Activated CD4-positive, alpha-beta T cell treated with anti-CD3 and anti-CD28 coated beads for 1 hour (primary cell): ENCODE measurements at places on chromosomes 1 and 21.

GRCh38 chr1:38029685-38030511 lies 16.7 kb downstream of the POU3F1 start:
- DNase-seq: no peak

DNA sequence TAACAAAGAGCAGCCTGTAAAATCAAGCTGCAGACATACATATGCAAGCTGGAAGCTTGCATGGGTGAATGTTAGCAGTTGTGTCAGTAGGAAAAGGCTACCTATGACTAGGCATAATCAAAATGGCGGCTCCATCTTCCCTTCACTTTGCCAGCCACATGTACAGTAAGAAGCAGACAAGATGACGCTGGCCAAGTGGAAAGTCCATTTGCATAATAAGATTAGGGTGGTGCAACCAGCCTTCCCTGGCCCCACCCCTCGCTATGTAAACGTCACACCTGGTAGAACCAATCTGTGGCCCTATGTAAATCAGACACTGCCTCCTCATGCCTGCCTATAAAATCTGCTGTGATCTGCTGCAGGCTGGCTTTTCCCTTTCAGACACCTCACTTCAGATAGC lies 171.9 kb upstream of the USP25 start:
- DNase-seq: no peak

DNA sequence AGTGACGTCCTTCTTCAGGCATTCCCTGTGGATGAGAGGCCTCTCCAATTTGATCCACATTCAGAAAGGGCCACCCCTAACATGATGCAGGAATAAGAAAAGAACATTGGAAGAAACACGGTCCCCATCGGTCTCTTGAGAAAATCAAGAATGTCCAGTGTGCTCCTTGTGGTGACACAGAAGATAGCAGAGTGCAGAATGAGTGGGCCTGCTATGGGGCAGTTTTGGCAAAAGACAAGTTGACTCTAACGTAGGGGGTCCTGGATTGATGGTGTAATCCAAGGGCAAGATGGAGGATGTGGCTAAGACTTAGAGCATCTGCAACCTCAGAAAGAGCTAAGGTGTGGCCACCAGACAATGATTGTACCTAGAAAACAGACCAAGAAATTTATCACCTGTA lies 45.1 kb upstream of the COP1 start:
- DNase-seq: no peak

GRCh38 chr1:1910033-1910465 lies 5.0 kb upstream of the CALML6 start:
- no peak for DNase-seq

GRCh38 chr1:237411621-237412020 lies 369.6 kb downstream of the RYR2 start:
- DNase-seq: no peak

- no peak for DNase-seq
Observed at GRCh38 chr1:161111527-161111926, 6.3 kb downstream of the PFDN2 start.

GRCh38 chr1:93763704-93764365 lies 82.2 kb upstream of the BCAR3 start:
- DNase-seq: no peak

DNA sequence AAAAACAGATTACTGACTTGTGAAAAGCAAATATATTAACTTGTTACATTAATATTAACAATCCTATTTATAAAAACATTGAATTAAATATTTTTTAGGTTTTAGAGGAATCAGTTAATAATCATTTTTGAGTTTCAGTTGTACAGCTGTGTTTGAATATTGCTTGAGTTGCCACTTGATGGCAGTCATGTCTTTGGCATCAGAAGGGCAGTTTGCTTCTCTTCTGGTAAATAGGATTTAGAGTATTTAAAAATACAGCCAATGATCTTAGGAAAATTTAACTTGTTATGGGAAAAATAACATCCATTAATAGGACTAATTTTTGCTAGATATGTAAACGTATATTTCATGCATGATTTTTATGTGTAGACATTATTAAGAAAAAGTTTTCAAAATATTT lies 234.1 kb downstream of the NCAM2 start:
- no peak for DNase-seq

DNA sequence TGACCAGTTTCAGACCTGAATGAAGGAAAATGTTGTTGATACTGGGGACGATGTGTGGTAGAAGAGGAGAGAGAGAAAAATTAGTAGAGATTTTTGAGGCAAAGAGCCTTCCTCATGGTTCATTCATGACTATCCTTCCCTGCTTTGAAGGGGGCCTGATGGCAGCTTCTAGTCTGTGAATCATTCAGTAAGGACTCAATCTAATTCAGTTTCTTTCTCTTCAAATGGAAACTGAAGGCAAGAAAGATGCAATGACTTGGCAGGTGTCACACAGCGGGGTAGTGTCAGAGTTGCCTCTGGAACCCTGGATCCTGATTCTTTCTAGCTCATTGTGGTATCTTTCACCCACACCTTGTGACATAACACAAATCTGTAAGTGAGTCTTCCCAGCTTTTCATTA lies 14.9 kb upstream of the CD5L start:
- DNase-seq: no peak

- no peak for DNase-seq
Observed at GRCh38 chr1:214259353-214259977, 21.5 kb upstream of the SMYD2 start.

DNA sequence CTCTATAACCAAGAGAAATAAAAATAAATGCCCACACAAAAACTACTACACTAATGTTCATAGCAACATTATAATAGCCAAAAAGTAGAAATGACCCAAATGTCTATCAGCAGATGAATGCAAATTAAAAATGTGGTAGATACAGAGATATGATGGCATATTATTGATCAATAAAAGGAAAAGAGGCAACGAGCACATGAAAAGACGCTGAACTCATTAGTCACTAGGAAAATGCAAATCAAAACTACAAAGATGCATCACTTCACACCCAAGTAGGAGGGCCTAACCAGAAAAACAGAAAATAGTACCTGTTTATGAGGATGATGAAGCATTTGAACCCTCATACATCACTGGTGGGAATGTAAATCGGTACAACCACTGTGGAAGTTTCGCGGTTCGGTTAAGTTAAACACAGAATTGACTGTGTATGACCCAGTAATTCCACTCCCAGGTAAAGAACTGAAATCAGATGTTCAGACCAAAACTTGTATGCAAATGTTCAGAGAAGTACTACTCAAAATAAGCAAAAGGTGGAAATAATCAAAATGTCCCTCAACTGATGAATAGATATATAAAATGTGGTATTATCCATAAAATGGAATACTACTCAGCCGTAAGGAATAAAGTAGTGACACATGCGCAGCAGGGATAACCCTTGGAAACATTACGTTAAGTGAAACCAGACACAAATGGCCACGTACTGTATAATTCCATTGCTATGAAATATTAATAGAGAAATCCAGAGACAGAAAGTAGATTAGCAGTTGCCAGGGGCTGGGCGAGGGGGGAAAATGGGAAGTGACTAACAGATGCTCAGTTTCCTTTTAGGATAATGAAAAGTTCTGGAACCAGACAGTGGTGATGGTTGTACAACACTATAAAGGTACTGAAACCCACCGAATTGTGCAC lies 3.1 kb downstream of the USP48 start:
- no peak for DNase-seq

DNA sequence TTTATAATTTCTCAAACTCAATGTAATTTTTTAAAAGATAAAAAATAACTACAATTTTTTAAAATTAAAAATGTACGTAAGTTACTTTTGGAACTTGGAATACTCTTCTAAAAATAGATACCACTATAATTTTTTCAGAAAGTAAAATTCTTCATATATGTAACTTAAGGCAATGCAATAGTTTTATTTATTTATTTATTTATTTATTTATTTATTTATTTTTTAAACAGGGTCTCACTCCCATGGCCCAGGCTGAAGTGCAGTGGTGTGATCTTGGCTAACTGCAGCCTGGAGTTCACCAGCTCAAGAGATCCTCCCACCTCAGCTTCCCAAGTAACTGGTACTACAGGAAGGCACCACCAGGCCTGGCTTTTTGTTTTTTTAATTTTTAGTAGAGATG lies 3.1 kb upstream of the KRTAP23-1 start:
- no peak for DNase-seq

- DNase-seq: no peak
Observed at GRCh38 chr1:88984569-88984968, 7.9 kb downstream of the KYAT3 start.

DNA sequence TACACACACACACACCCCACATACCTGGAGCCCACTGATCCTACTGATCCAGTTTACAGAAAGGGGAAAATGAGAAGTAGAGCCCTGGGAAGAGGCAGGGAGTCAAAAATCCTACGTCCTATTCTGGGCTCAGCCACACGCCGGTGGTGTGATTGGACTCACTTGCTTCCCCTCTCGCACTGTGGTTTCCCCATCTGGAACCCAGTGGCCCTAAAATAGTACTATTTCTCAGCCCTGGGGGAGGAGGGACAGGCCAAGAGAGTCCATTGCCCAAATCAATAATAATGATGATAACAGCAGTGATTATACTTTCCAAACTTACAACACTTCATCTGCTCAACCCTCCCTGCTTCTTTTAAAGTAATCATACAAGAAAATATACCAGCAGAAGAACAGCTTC lies 2.9 kb upstream of the PIGR start:
- DNase-seq: no peak

DNA sequence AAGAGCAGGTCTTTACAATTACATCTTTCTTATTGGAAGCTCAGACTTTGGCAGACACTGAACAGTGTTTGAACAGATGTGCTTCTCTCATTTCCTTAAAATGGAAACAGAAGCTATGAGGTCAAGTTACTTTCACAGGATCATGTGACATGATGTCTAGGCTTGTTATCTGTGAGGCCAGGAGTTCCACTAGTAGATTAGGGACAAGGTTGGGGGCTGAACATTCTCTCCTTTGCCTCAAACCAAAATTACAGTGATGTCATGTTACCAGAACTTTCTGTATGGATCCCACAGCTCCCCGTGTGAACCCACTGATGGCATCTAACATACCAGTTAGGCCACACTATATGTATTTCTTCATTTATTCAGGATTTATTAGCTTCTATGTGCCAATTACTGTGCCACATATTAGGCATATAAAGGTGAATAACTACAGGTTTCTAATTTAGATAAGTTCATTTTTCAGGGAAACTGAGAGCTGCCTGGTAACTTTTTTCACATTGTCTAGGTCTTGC lies 6.0 kb downstream of the DYNLT5 start:
- no peak for DNase-seq

- no peak for DNase-seq
Observed at GRCh38 chr1:173205146-173206051, 1.7 kb downstream of the TNFSF4 start.

DNA sequence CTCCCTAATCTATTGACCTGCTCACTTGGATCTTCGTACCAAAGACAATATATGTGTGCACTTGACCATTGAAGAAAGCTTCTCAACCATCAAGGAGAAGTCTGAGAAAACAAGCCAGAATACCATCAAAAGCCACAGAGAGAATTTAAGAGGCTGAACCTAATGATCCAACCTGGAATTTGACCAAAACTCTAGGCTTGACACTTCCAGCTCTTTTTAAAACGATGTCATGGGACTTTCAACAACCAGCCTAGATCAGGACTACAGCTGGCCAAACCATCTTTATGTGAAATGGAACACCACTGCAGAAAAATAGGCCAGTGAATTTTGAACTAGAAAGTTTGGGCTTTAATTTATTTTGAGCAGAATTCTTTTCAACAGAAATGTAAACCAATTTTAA lies 444.4 kb downstream of the LTN1 start:
- no peak for DNase-seq

GRCh38 chr1:15837931-15838330 lies 9.6 kb upstream of the SPEN start:
- no peak for DNase-seq

GRCh38 chr1:29758781-29759499 lies 522.6 kb downstream of the PTPRU start:
- no peak for DNase-seq

DNA sequence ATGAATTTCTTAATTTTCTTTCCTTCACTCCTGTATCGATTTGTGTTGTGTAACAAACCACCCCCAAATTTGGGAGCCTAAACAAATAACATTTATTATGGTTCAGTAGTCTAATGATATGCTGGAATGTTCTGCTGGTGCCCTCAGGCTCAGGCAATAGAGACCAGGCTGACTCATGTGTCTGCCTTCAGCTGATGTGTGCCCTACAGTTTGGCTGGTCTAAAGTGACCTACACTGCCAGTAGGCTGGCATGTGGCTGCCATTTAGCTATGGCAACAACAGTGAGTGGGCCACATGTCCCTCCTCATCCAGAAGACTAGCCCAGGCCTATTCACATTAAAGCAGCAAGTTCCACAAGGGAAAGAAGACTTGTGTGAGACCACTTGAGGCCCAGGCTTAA lies 115.8 kb downstream of the PTPRC start:
- no peak for DNase-seq

- no peak for DNase-seq
Observed at GRCh38 chr21:43721206-43721605, 2.3 kb downstream of the PDXK start.

- no peak for DNase-seq
Observed at GRCh38 chr1:30147188-30147587, 576.2 kb downstream of the MATN1 start.

- no peak for DNase-seq
Observed at GRCh38 chr1:98929437-98929836, 75.2 kb downstream of the PLPPR5 start.

- no peak for DNase-seq
Observed at GRCh38 chr1:54328066-54328636, 78.0 kb downstream of the SSBP3 start.

- no peak for DNase-seq
Observed at GRCh38 chr1:155847823-155848529, 9.0 kb downstream of the GON4L start.

DNA sequence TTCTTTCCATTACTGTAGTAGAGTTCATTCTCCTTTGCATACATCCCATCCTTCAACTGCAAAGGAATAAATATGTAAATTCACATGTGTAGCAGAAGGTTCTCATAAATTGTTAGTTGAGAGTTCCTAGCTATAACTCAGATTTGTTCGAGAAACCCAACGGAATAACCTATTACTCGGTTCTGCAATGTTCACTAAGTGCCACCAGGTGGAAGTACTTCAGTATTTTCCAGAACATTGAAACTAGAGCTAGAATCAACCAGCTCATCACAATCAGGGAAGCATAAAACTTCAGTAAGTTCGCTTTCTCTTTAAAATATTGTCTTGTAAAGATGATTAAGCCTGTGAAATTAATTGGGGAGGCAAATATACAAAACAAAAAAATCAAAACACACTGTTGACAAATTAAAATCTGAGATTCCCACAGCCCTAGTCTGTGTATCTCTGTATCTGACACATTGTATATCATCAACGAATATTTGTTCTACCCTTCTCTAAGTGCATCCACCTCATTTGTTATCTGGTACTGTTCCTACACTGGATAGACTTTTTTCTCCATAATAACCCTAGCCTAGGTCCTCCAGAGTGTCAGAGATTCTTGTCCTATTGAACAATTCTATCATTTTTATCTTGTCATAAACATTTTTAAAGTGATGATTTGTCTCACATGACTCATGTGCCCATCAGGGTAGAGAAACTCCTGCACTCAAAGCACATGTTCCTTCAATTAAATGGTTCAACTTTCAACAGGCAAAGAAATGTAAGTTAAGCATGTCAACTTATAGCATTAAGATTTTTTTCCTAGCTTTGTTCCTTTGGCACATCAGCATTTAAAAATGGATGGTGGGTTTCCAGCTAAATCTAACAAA lies 31.9 kb downstream of the MROH9 start:
- DNase-seq: no peak
